HCEC 1CT (cell line): ENCODE measurements at places on chromosomes 1 and 21.

DNA sequence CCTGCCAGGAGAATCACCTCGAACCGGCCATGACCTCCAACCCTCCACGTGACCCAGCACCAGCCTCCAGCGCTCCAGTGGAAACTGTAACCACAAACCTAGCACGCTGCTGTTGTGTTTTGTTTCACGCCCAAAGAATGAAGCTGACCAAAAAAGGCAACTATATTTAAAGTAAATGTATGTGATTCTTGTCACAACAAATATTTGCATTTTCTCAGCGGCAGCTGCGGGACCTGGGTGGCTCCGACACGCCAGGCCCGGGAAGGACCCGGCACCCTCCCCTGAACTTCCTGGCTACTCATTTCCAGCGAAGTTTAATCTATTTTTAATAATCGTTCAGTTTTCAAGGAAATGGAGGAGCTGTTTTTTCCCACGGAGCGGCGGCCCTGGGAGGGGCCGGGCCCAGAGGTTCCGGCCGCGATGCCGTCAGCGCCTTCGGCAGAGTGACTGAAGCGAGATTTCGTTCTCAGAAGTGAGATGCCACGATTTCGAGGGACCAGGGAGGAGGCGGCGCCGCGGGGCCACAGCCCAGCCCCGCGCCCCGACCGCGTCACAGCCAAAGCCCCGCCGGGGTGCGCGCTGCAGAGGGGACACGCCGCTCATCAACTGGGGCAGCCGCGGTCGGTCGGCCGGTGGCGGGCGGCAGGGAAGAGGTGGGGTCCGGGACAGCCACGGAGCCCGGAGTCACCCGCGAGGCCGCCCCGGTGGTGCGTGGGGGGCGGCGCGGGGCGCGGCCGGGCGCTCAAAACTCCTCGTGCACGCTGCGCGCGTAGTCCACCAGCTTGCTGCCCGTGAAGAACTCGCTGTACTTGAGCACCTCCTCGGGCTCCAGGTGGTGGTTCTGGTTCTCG is 3.0 kb upstream of the TNFRSF4 start:
- no peak for DNase-seq

DNA sequence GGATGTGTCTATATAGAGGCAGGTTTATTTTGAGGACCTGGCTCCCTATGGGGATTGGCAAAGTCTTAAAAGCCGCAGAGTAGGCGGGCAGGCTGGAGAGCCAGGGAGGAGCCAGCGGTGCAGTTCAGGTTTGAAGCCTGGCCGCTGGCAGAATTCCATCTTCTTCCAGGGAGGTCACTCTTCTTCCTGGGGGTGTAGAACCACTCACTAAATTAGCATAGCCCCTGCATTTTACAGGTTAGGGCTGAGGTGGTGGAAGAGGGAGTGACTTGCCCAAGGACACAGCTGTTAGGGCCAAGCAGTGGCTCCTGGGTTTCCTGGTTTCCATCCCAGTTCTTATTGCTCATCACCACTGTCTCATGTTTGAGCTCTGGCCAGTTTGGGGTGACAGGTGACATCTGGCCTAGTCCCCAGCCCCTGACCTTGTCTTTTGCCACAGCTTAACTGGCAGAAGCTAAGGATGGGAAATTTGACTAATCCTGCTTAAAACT is 1.4 kb downstream of the PINK1 start:
- peak; percentile 47 for DNase-seq

DNA sequence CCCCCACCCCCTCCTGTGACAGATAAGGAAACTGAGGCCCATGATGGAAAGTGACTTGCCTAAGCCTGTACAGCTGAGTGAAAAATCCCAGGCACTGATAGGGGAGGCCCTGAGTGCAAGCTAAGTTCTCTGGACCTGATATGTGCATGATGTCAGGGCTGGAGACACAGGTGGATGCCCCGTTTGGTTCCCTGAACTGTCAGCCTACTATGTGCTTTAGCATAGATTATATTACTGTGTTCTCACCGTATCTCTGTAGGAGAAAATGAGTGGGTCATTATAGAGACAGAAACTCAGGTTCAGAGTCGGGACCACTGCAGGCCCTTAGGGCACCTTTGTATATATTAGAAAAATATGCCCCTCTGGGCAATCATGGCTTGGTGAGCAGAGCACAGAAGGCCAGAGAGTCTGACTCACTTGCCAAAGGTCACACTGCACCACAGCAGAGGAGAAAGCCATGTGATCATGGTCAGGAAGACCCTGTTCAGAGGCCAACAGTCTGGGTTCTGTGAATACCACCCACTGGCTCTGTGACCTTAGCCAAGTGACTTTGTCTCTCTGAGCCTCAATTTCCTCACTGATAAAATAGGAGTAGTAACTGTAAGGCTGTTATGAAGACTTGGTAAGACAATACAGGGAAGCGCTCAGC is 145.8 kb upstream of the WNT4 start:
- DNase-seq: no peak

DNA sequence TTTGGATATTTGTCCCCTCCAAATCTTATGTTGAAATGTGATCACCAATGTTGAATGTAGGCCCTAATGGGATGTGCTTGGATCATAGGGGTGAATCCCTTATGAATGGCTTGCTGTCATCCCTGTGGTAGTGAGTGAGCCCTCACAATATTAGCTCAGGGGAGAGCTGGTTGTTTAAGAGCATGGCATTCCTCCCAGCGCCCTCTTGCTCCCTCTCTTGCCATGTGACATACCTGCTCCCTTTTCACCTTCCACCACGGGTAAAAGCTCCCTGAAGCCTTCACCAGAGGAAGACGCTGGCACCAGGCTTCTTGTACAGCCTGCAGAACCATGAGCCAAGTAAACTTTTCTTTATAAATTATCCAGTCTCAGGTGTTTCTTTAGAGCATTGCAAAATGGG is 305.6 kb downstream of the KCTD3 start:
- no peak for DNase-seq

GRCh38 chr1:224259986-224260385 is 70.0 kb downstream of the NVL start:
- DNase-seq: peak; percentile 11

- peak; percentile 29 for DNase-seq
Measured at GRCh38 chr1:115089420-115090185, at the start of gene TSPAN2. TSPAN2 (minus strand) TSS chr1:115089503; CDS start chr1:115089432, 71 bp downstream.

DNA sequence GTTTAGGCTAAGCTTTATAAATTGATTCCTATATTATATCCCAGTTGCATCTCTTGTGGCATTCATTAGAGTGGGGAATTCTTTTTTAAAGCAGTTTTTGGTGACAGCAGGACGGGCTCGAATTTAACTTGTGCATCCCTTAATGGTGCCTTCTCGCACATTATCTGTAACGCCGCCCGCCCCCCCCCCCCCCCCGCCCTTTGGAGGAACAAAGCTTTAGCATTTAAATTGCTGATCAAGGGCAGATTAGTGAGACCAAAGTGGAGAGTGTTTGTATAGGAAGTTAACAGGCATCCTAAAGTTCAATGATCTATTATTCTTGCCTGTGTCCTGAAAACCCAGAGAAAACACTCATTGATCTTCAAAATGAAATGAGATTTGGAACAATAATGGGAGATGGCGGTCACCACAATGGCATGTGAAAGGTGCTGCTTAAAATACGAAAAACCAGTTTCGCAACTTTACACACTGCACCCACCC is 2.2 kb downstream of the LMO4 start:
- DNase-seq: no peak

- no peak for DNase-seq
Measured at GRCh38 chr1:160608514-160608913, 29.2 kb upstream of the CD84 start.

- no peak for DNase-seq
Measured at GRCh38 chr1:2879591-2879990, 78.1 kb upstream of the TTC34 start.

GRCh38 chr1:112697781-112698201 is 9.1 kb downstream of the RHOC start:
- no peak for DNase-seq

DNA sequence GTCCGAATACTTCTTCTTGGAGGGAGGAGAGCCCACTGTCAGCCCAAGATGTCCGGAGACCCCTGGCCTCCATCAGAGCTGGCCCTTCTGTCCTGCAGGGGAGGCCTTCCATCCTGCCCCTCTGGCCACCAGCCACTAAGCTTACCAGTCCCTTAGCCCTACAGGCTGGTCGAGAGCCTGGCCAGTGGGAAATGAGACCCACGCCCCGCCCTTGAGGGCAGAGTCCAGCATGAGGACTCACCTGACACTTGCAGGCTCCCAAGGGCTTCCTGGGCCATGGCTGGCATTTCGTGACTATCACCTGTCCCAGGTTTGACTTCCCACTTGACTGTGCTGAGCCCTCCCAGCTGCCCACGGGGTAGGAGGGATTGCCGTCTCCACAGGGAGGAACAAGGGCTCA is 361.8 kb upstream of the VAMP3 start:
- DNase-seq: no peak

DNA sequence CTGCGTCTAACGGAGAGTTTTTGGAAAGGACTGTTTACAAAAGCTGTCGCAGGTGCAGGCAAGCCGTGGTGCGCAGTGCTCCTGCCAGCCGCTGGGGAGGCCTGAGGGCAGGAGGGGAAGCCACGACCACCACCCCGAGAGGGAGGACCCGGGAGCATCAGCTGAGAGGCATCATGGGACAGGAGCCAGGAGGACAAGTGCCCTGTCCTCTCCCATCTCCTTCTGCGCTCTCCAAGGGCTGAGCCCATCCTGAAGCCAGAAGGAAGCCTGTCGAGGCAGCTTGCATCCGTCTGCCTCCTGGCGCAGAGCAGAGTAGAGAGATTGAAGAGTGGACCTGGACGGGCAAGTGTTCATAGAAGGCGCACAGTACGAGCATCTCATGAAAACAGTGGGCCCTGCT is 310.9 kb downstream of the KIF26B start:
- DNase-seq: no peak

DNA sequence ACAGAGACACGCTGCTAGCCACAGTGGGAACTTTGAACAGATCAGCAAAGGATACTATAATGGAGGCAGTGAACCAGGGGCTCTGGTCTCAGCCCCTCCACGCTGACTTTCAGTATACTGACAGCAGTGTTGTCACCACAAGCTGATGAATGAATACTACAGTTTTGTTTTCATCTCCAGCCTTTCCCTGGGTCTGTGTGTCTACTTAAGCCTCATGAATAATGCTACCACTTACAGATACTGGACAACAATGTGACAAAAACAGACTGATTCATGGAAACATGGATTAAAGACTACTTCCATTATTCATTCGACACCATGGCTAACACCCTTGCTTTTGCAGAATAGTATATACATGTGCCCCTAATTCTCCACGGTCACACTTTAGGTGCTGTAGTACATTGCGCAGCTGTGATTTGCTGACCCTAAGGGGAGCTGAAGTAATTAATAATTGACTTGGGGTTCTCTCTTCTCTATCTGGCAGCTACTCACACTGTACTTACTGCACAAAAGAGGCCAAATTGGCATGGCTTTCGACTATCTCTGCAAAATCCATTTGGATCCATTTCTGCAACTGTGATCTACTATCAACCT is 203.2 kb upstream of the LYPLAL1 start:
- no peak for DNase-seq

GRCh38 chr1:211133393-211133835 is 534 bp downstream of the KCNH1 start:
- DNase-seq: no peak

- DNase-seq: no peak
Measured at GRCh38 chr1:155128755-155129473, 1.2 kb downstream of the EFNA1 start.

DNA sequence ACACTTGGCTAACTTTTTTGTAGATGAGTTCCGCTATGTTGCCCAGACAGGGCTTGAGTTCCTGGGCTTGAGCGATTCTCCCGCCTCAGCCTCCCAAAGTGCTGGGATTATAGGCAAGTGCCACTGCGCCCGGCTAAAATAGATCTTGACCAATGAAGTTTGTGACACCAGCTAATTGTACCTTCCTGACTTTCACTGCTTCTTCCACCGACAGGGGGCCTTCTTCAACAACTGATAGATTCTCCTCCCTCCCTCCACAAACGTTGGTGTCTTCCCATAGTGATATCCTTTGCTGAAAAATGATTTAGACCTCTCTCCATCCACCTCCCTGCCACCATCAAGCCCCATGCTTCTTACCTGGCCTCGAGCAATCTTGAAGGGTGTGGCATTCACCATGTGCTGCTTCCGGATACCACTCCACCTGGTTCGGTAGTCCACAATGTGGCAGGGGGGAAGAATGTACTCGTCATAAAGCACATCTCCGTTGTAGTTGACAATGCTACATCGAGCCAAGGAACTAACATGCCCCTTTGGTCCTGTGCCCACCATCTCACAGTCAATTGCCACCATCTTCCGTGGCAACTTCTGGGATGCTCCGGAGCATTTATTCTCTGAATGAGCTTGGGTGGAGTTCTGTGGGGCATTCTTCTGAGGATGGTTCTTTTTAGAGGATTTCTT is 1.6 kb upstream of the METTL25B start:
- DNase-seq: peak; percentile 72

DNA sequence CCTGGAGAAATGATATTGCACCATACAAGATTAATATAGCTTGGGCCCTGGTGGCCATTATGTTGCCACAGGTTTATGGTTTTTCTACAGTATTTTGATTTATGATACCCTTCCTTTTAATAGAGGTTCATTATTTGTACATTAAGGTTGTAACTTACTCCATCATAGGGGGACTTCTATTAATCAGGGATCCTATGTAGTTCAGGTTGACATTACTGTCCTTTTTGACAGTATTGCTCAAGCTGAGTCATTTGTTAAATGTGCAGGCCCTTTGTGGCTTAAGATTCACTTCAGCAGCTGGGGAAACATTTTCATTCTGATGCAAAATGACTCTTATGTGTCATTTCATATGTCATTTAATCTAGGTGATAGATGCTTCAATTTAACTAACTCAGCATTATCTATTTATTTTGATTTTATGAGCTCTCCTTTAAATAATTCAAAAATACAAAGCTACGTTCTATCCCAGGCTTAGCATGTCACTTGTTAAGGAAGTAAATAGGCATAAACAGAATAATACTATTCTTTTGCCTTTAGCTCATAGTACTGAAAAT is 686.9 kb upstream of the NCAM2 start:
- DNase-seq: no peak

- DNase-seq: peak; percentile 66
Measured at GRCh38 chr21:39314143-39315027, 953 bp upstream of the BRWD1 start.

- DNase-seq: no peak
Measured at GRCh38 chr1:151716771-151717631, at the start of gene CELF3. CELF3 (minus strand) TSS chr1:151716803; CDS start chr1:151716020, 783 bp downstream.

- no peak for DNase-seq
Measured at GRCh38 chr1:66147226-66147835, 354.6 kb downstream of the PDE4B start.

GRCh38 chr1:85555867-85556573 is 24.5 kb upstream of the CCN1 start:
- no peak for DNase-seq

DNA sequence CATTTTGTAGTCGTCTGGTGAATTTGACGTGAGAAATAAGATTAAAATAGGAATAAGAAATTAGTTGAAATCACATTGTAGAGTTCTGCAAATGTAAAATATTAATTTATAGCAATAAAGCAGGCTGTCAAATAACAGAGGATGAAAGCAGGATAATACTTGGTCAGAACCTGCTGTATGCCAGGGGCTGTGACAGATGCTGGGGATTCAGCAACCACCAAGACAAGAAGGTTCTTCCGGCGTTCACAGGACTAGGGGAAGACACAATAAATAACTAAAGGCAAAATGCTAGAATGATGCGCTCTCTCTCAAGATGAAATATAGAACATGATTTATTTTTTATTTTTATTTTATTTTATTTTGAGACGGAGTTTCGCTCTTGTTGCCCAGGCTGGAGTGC is 6.8 kb upstream of the PARK7 start:
- no peak for DNase-seq
